Activated CD4-positive, alpha-beta T cell treated with anti-CD3 and anti-CD28 coated beads for 48 hours (primary cell): ENCODE measurements at places on chromosomes 2 and 18.

- no peak for DNase-seq
These were observed 25.9 kb upstream of the ALLC start for GRCh38 chr2:3631851-3632659.

GRCh38 chr2:164439885-164440284 is 181.4 kb downstream of the GRB14 start:
- DNase-seq, result no peak

- DNase-seq, result no peak
These were observed 792.3 kb upstream of the PIK3C3 start for GRCh38 chr18:41162781-41163180.

GRCh38 chr2:178911039-178911438 is 103.8 kb upstream of the TTN start:
- no peak for DNase-seq

DNA sequence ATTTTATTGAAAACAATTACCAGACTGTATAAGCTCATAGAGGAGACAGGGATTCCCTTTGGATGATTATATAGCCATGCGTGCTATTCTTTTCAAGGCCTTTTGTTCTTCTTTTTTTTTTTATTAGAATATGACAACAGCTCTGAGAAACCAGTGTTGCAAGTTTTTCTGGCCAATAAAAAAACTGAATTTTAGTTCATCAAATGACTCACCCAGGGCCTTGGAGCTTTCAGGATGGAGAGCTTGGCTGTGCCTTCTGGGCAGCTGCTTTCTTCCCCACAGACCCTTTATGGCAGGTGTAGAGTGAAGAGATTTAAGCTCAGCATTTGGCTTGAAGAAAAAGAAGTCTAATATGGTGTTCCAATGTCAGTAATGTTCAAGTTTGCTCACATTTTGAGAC is 497.9 kb upstream of the FANCL start:
- DNase-seq, result no peak

DNA sequence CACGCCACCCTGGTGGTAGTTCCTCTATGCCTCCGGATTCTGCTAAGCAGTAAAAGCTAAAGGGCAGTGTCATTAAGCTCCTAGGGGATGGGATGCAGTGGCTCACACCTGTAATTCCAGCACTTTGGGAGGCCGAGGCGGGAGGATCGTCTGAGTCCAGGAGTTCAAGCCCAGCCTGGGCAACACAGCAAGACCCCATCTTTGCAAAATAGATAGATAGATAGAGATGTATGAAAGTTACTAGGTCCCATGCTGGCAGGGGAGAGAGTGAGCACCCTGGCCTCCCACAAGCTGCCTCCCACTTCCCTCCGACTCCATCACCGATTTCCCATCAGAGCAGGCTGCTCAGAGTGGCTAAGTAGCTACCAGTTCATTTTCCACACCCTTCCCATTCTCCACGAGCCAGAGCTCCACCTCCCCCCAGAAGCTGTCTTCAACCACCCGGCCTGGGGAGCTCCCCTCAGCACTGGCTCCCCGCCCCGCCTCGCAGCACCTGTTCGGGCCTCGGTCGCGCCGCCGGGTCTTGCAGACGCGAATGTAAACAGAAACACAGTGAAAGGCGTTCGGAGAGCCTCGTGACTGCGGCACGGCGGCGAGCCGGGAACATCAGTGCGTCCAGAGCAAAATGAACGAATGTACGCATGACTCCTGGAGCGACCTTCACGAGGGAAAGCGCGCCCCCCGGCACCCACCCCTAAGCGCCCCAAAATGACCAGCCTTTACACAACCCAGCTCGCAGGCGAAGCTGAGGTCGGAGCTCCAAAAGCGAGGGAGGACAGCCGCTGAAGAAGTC is 598 bp upstream of the CEP68 start:
- DNase-seq, result peak; percentile 70
